ENCODE measurements at places on chromosomes 2 and 18.
A peak's percentile ranks its signal among the peaks of the same experiment; 100 is the strongest.

DNA sequence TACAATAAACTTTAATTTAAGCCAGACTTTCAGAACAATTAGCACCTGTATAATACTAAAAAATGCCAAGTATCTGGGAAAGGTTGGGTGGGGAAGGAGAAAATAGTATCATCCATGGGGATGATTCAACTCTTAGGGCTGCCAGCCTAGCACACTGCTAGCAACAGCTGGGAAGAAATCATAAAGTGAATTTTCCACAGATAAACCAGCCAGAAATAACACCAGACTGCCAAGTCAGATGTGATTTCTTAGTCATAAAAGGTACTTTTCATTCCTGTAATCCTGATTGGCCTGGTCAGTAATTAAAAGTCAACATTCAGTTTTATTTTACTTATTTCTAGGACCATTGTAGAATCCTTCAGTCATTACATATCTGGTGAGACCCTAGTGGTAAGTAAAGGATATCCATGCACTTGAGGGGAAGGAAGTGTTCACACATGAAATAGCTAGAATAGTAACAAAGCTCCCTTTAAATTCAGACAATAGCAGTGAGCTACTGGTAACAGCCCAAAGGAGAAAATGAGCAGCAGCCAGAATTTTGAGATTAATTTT, 59.4 kb downstream of the LIMS1 start:
- DNase-seq: no peak

- no peak for DNase-seq
These were observed 18.2 kb downstream of the NRP2 start for GRCh38 chr2:205700331-205701132.

- no peak for DNase-seq
These were observed 11.9 kb downstream of the IL1B start for GRCh38 chr2:112824694-112825085.

- DNase-seq: no peak
These were observed 91.0 kb downstream of the TMEM185B start for GRCh38 chr2:120132190-120132589.

DNA sequence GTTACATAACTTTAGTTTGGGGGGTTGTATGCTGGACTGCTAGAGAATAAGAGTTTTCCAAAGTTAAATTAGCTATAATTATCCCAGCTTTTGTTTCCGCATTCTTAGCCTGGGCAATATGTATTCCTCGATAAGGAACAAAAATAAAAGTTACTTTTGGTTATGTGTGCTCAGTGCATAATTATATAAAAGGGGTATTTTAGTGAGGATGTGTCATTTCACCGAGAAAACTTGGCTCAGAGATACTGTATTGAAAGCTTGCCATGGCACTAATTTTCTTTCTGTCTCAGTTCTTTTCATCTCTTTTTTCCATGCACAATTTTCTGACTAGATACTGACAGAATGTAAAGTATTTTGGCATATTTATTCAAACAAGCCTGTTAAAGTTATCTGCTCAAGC, 28.2 kb downstream of the ARHGAP15 start:
- DNase-seq: no peak

GRCh38 chr2:8132351-8132831, 549.5 kb upstream of the ID2 start:
- no peak for DNase-seq

DNA sequence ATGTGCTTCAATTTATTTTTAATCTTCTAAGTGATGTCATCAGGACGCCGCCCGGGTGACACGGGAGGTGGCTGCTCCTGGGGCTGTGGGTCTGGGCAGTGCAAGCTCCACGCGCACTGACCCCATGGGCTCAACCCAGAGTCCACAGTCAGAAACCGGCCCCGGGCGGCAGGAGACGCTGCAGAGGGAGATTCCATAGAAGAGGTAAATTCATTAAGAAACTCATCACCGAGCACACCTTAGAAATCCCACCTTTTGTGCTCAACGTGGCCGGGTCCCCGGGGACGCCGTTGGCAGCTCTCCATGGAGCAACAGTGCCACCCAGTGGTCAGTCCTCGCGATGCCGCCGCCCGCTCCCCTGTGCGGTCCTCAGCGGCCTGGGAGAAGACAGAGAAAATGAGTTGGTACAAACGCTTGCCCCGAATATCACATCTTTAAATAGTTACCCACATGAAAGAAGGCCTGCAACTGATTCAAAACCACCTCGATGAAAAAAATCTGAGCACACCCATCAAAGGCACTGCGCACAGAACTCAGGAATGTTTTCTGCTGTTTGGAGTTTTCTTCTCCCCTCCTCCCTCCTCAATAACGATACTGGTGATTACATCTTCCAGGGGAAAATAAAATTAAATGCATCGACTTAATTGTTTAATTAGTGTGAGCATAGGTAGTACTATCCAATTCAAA, 92.6 kb downstream of the CMPK2 start:
- DNase-seq: peak; percentile 59

- DNase-seq: no peak
These were observed 759 bp downstream of the GALNT13 start for GRCh38 chr2:153872311-153873051.

GRCh38 chr2:232873292-232873908, 3.3 kb downstream of the SNORC start:
- DNase-seq: no peak

DNA sequence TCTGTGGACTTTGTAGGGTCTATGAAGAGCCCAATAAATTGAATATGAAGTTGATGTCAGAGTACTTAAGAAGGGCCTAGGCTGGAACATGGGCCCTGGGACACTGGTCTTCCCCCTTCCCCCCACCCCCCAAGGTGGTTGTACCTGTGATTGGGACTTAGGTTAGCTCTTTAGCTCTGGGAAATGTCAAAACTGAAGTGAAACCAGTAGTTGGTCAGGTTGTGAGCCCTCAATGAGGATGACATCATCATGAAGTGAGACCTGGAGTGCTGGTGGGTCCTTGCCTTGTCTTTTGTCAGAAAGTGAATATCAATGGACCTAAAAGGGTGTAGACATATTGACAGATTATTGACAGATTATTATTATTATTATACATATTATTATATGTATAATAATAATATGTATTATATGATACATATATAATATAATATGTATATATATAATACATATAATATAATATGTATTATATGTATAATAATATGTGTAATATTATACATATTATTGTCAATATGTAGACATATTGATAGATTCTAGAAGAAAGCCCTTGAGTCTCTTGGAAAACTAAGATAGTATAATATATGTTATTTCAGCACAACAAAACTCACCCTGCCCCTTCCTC, 5.4 kb downstream of the MARS2 start:
- no peak for DNase-seq

DNA sequence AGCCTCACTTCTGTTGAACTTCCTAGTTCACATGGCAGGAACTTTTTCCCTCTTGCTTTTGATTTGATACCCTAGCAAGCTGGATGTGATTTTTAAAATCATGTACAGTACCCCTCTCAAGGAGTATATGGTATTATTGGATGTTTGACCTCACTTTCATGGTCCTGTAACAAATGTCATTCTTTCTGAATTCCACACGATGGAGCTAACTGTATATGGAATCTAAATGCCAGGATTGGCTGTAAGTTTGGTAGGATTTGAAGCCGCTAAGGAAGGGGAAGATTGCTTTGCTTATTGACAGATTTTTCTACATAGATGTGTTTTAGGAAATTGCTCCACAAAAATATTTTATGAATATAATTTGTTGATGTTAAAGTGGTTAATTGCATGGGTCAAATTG, 18.3 kb downstream of the MAIP1 start:
- no peak for DNase-seq

DNA sequence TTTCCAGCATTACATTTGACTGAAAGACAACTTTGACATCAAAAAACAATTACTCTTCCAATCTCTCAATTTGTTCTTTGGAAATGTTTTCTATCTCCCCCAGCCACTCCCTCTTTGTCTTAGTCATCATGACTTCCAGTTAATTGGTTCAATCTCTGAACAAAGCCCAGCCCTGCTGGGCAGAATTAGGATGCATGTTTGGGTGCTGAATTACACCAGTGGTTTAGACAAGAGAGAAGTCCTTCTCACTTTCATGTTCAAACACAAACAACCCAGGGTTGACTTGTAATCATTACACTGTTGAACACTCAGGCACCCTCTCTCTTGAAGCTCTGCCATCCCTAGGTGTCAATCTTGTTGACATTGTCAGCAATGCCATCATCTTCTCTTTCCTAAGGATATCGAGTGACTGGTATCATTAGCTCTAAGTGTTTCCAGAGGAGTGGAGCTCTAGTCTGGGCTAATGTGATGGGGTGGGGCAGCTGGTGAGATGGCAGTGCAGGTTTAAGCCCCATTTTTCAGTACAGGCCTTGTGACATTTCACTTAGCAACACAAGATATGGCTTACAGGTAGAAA, 90.8 kb upstream of the MEIS1 start:
- no peak for DNase-seq

- no peak for DNase-seq
These were observed 986.5 kb downstream of the TDRD15 start for GRCh38 chr2:22110244-22110651.

GRCh38 chr2:38467768-38468455, 90.8 kb upstream of the ATL2 start:
- no peak for DNase-seq

- no peak for DNase-seq
These were observed 710 bp downstream of the SEC11C start for GRCh38 chr18:59140302-59140885.

DNA sequence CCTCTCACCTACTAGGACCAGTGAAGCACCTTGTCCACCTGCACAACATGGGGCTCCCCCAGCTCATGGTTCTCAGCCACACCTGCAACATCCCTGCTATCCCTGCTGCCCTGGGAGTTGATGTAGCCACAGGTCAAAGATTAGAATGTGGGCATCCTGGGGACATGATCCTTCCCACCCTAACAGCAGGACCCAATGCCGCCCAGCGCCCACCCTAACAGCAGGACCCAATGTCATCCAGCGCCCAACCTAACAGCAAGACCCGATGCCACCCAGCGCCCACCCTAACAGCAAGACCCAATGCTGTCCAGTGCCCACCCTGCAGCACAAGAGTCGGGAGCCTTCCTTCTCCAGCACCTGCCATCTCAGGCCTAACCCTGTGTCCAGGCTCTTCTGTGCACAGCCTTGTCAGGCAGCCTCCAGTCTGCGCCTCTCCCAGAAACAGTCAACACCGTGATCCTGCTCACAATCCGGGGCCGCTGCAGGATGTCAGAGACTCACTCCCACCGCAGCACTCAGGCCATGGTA, 237.3 kb upstream of the SALL3 start:
- DNase-seq: no peak

- DNase-seq: peak; percentile 10
These were observed 114.8 kb upstream of the ANKRD30BL start for GRCh38 chr2:132276571-132276981.

GRCh38 chr2:26784570-26785234, 1.2 kb upstream of the CENPA start:
- no peak for DNase-seq

- no peak for DNase-seq
These were observed 113.7 kb downstream of the SPOPL start for GRCh38 chr2:138615257-138615656.

DNA sequence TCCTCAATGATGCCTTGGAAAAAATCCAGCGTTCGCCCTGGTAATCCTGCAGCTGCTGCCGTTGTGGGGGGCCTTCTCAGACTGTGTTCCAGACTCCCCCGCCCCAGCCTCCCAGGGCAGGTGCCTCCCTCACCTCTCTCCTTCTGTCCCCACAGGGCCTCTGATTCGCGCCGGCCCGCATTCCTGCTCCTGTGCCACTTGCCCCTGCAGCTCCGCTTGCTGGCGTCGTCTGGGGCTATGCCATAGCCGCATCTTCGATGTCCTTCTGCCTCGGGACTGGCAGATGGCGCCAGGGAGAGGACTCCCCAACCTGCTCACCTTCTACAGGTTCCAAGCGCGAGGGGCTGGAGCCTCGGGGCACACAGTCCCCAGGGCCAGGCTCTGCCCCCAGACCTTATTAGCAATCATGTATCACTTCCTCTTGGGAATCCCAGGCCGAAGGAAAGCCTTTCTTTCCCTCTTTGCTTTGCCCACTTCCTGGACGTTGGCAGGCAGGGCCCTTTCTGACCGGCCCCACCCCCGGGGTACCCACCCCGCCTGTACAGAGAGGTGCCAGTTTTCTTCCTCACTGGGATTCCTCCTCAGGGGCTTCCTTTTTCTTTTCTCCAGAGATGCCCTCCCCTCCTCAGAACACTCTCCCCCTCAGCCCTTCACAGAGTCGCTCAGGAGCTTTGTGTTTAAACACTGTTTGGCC, 4.4 kb downstream of the SPATA3 start:
- DNase-seq: peak; percentile 60

DNA sequence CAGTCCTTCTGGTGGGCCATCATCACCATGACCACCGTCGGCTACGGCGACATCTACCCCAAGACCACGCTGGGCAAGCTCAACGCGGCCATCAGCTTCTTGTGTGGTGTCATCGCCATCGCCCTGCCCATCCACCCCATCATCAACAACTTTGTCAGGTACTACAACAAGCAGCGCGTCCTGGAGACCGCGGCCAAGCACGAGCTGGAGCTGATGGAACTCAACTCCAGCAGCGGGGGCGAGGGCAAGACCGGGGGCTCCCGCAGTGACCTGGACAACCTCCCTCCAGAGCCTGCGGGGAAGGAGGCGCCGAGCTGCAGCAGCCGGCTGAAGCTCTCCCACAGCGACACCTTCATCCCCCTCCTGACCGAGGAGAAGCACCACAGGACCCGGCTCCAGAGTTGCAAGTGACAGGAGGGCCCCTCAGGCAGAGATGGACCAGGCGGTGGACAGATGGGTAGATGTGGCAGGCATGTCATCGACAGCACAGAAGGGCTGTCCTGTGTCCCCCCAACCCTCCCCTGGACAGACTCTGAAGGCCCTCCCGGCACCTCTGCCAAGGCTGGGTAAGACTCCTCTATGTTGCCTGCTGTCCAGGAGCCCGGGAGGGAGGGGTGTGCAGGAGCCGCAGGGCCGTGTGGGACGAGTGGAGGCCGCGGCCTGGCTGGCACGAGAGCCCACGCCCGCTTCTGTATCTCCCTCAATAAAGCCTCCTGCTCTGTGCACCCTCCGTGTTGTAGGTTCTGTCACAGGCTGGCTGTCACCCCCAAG, 2.0 kb downstream of the KCNF1 start:
- no peak for DNase-seq

- no peak for DNase-seq
These were observed 84.0 kb downstream of the SH3RF3 start for GRCh38 chr2:109212836-109213563.

GRCh38 chr2:33602201-33602830, 3.2 kb upstream of the FAM98A start:
- no peak for DNase-seq

DNA sequence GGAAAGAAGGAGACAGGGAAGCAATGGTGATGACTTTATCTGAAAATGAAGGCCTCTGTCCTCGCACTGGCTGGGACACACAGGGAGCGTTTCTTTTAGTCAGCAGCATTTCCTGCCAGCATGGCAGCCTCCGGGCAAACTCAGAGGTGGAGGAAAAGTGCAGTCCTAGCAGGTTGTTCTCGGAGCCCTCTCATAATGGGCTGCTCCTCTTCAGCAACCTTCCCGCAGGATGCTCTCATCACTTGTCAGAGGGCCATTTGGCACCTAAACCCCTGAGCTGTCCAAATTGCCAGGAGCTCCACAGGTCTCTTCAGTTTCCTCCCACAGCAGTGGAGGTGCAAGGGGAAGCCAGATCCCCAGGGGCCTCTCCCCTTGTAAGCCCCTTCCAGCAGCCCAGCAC, 6.2 kb downstream of the STK39 start:
- peak; percentile 51 for DNase-seq
